ENCODE measurements at places on chromosomes 5 and 9. TPM values are rescaled to one million over a fixed set of nuclear protein-coding genes. Genes with fewer than 3 reads are reported as not detected.
A peak's percentile ranks its signal among the peaks of the same experiment; 100 is the strongest.

GRCh38 chr9:104608336-104608735, 2.9 kb upstream of the OR13C2 start:
- no peak for DNase-seq

INSL4 gene
- total RNA-seq: not detected

DNA sequence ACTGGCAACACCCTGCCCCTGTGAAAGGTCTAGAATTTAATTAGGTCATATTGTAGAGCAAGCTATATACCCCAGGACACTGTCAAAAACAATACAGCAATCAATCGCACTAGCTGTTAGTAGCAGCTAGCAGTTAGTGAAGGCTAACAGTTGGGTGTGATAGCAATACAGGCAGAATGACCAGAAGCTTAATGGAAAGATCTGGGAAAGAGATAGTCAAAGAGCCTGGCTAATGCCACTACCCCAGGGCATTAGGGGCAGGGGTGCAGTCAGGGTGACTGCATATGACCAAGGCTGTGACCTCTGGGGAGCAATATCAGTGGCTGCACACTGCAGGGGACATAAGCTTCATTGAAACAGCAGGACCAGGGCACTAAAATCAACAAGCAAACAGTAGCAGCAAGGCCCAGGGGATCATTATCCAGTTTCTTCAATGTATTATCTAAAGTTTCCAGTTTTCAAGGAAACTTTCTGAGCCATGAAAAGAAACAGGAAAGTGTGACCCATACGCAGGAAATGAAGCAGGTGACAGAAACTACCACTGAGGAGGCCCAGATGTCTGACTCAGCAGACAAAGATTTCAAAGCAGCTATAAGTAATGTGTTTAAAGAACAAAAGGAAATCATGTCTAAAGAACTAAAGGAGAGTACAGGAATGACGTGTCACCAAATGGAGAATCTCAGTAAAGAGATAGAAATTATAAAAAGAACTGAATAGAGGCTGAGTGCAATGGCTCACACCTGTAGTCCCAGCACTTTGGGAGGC, 82.4 kb downstream of the ZNF354C start:
- DNase-seq: peak; percentile 67

ZNF462 gene
- total RNA-seq: not detected

TSSK1B gene
- total RNA-seq: not detected

GRCh38 chr5:1174122-1174936, 27.1 kb upstream of the SLC6A19 start:
- DNase-seq: peak; percentile 64

DNA sequence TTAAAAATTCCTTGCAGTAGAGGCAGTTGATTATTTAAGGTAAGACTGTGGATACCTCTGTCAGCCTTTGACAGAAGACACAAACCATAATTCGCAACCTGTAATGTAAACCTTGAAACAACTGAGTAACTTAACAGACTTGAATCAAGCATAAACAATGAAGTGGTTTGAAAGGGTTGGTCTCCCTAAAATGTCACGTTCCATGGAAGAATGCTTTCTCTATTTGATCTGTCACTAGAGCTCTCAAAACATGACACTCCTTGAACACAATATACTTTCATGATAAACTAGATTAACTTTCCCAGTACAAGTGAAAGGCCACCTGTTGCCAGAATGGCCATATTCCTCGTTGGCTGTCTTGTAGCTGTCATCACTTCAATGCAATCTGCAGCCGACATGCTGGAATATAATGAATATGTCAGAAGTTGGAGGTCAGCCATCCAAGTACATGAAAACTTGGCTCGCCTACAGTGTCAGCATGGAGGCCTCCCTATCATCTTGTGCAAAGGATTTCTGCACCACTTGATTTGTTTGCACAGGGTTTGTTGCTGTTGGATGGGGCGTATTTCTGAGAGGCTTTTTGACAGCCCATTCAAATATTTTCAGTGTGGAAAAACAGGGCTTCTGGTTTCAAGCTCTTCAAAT, 228.0 kb downstream of the TLE4 start:
- no peak for DNase-seq

DNA sequence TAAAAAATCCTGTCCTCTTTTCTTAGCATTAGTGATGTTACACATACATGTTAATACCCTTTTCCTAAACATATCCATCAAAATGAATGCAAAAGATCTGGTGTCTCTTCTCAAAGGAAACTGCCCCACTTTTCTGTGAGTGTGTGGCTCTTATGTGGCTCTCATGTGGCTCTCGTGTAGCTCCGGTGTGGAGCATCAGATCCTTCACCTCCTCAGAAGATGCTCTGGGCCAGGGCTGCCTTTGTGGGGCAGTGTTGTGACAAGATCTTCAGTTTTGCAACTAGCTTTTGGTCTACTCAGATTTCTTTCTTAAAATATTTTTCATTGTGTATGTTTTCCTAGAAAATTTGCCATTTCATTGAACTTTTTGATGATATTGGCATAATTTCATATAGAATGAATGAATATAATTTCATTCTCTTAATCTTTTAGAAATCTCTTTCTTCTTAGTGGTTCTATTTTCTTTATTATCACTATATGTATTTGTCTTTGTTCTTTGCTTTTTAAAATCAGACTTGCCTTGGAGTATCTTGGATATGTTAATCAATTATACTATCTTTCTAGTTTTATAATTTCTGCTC, 19.4 kb downstream of the GARNL3 start:
- peak; percentile 39 for DNase-seq

DNA sequence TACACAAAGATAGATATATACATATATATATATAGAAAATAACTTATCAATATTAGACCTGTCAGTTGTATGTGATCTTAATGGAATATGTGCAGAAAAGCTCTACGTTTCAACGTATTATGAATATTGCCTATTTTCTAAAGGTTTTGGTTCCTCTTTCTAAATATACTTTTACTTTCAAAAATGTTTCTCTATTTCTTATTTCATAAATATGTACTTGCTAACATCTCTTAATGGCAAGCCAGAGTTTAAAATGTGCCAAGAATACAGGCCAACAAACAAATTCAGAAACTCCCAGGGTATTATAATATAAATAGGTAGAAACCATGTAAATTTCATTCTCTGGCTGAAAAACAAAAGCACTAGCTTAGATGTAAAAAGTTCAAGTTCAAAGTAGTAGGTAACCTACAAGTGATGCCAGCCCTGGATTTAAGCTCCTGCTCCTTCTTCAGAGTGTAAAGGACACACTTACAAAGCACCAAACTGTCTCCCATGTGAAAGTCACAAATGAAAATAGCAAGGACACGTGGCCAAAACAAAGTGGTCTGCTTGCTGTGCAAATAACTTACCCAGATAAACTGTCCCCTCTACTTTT, 685.1 kb upstream of the DMAC1 start:
- no peak for DNase-seq

SPINK13 gene
- not detected for total RNA-seq

GRCh38 chr9:121699571-121700164, 48.2 kb downstream of the DAB2IP start:
- peak; percentile 7 for DNase-seq

SHOC1 gene
- total RNA-seq: not detected

- no peak for DNase-seq
These were observed 124.2 kb downstream of the TRIO start for GRCh38 chr5:14267166-14267838.

DNA sequence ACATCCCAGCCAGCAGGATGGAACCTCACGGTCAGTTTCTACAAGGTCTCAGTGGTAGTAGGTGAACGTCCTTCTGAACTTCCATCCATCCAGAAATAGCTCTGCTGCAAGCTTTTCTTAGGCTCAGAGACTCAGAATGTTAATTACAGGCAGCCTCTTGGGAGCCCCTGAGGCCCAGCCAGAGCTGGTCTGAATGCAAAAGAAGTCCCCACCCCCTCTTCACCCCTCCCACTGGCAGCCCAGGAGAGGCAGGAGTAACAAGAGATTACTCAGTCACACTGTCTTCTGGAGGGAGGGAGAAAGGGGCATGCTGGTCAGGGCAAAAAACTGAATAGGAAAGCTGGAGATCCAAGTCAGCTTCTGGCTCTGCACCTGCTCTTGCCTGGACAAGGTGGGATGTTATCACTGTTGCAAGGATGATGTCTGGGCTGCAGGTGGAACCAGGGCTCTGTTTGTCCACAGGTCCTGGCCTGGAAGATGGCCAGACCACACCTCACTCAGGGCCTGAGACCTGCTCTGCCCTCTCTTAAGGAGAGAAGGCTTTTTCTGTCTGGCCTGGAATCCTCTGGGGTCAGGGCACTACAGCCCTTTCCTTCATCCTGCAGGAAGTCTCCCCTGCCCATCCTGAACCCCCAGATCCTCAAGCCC, 9.1 kb downstream of the ENHO start:
- DNase-seq: no peak

DNA sequence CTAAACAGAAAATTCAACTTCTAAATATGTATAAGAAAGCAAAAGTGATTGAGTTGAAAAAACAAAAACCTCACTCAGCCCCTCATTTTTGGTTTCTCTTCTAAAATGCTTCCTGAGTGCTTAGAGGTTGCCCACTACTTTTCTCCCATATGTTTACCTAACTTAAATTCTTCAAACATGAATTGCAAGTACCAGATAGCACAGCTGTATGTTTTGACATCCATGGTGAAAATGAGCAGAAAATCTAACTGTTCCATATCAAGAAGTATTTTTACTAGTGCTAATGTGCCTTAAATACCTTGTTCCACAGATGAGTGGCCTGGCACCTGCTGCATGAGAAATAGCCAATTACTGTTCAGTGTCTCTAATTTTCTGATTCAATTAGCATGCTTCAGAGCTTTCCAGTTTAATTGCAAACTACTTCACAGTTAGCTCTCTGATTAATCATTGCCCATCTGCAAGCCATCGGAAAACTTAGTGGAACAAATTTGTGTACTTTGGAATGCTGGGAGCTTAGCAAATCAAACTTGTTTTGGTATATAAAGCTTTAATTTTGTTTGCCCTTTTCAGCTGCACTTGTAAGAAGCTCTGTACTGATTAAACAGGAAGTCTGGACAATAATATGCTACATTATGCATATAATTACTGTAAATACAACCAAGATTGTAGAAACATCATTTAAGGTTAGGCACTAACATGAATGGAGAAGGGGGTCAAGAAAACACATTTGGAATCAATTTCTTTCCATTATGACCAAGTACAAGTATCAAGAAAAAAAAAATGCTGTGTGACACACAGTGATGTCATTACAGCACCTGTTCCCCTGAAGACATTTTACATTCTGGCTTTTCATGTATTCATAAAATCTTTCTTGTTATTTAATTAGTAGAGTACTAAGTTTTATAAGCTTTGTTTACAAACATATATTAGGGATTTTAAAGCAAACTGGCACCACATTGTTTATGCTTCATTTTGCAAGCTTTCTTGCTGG, 65.6 kb downstream of the POU5F2 start:
- DNase-seq: no peak

DNA sequence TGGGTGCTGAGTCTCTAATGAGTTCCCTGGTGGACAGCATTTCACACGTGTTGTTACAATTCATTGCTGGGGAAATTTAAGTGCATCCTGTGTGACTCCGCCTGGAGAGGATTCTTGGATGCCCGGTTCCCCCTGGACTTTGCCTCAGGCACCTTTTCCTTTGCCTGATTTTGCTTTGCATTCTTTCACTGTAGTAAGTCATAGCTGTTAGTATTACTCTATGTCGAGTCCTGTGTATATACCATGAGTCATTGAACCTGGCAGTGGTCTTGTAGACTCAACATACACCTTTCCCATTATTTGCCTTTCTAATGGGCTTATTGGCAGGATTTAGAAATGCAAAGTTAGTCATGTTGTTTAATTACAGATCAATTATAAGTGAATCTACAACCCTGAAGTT, 81.9 kb upstream of the DHFR start:
- no peak for DNase-seq

DNA sequence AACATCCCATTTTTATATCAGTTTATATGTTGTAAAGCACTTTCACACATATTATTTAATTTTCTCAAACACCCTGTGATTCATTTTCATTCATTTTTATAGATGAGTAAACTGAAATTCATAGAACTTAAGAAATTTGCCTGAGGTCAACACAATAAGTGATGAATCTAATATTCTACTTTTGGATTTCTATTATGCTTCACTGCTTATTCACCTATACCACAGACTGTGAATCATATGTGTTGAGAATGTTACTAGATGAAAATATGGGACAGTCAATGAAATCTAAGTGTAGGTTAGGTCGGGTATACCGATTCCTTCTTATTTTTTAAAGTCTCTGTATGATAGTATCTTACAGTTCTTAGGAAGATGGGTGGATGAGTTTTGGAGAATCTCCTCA, 24.8 kb downstream of the CDC37L1 start:
- DNase-seq: no peak

MEF2C gene
- 0.27 TPM for total RNA-seq

DNA sequence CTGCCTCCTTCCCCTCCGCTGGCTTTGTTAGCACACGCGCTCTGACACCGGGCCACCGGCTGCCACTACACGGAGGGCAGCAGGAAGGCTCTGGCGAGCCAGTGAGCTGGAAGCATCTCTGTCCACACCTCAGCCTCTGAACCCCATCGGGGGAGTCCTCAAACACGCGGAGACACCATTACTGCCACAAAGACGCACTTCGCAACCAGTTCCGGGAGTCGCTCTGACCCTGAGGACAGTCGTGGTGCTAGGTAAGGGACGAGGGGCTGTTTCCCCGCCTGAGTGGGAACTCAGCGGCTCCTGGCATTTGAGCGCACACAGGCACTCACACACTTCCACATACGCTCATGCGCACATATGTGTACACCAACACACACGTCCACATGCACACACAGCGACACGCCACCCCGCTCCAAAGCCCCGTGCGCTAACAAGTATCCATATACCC, 160.0 kb downstream of the C9orf152 start:
- no peak for DNase-seq

AK3 gene
- total RNA-seq: 34.3 TPM

CDHR2 gene
- 0.23 TPM for total RNA-seq

DNA sequence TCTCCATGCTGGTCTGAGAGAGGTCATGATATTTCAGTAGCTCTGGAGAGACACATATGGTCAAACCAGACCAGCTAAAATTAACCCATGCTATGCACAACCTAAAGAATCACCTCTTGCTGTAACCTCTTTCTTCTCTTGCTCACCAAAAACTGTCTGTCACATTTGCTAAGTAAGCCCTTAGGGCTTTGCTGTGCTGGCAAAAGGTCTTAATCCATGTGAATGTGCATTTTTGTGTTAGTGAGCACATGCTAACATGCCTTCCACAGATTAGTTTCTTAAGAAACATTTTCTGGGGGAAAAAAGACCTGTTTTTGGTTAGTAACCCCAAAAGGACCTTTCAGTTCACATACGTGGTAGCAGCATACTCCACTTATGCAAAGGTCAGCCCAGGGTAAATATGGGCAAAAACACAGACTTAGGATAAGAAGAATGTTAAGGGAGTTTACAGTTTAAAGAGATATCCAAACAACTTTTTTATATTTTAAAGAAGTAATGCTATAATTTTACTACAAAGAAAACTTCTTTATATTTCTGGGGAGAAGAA, 124.2 kb upstream of the CCDC152 start:
- no peak for DNase-seq

GRCh38 chr9:69307446-69308205, 17.4 kb upstream of the ENTREP1 start:
- DNase-seq: no peak

SLC36A3 gene
- total RNA-seq: not detected

- DNase-seq: no peak
These were observed 36.1 kb upstream of the RANBP6 start for GRCh38 chr9:6051511-6051950.

PGM5 gene
- not detected for total RNA-seq
